Tibial nerve (tissue), 4 donors: ENCODE measurements at places on chromosomes 13 and 19. TPM values are rescaled to one million over a fixed set of nuclear protein-coding genes. Genes with fewer than 3 reads are reported as not detected.

Gene DPF1
- not detected for total RNA-seq

Gene GRIN2D
- total RNA-seq, result 0.59 TPM

Gene APC2
- 10.2 TPM for total RNA-seq

Gene CGB7
- not detected for total RNA-seq

Gene PEAK3
- total RNA-seq, result 0.42 TPM

Gene IFI30
- total RNA-seq, result 19.0 TPM

Gene LGALS4
- not detected for total RNA-seq

Gene VRK3
- total RNA-seq, result 31.0 TPM

Gene SIGLECL1
- not detected for total RNA-seq

Gene ZNF835
- 10.2 TPM for total RNA-seq

Gene SHANK1
- 0.30 TPM for total RNA-seq
